ENCODE measurements at places on chromosomes 11 and 22. TPM values are rescaled to one million over a fixed set of nuclear protein-coding genes. Genes with fewer than 3 reads are reported as not detected.

The MUC6 gene
- 0.02 TPM for polyA plus RNA-seq

The PIH1D2 gene
- 2.3 TPM for polyA plus RNA-seq

The MFRP gene
- not detected for polyA plus RNA-seq

The TSSK2 gene
- polyA plus RNA-seq = 0.05 TPM

The SEZ6L gene
- 0.12 TPM for polyA plus RNA-seq

The SDF2L1 gene
- polyA plus RNA-seq = 2.1 TPM

The ANKK1 gene
- polyA plus RNA-seq = not detected

The AIFM3 gene
- 1.1 TPM for polyA plus RNA-seq

The PDHX gene
- 23.3 TPM for polyA plus RNA-seq
